ENCODE measurements at places on chromosomes 6 and 20.

GRCh38 chr6:148164645-148165044 lies 178.0 kb upstream of the SASH1 start:
- no peak for DNase-seq

DNA sequence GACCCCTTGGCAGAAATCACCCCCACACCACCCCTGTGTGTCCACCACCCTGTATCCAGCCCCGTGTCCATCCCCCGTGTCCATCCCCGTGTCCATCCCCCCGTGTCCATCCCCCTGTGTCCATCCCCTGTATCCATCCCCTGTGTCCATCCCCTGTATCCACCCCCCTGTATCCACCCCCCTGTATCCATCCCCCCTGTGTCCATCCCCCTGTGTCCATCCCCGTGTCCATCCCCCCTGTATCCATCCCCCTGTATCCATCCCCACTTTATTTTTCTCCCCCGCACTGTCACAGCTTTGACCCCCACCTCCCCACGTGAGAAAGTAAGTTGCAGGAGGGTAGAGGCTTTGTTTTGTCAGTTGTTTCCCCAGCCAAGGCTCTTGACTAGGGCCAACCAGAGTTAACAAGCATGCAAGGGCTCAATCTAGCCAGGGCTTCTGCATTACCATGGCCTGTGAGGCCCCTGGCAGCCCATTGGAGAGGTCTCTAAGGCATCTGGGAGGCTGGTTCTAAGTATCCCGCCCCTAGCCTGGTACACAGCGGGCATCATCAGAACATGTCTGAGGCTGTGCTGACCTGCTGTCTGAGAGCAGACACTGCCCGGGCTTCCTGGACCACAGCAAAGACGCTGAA lies 18.1 kb upstream of the SIRPA start:
- no peak for DNase-seq

DNA sequence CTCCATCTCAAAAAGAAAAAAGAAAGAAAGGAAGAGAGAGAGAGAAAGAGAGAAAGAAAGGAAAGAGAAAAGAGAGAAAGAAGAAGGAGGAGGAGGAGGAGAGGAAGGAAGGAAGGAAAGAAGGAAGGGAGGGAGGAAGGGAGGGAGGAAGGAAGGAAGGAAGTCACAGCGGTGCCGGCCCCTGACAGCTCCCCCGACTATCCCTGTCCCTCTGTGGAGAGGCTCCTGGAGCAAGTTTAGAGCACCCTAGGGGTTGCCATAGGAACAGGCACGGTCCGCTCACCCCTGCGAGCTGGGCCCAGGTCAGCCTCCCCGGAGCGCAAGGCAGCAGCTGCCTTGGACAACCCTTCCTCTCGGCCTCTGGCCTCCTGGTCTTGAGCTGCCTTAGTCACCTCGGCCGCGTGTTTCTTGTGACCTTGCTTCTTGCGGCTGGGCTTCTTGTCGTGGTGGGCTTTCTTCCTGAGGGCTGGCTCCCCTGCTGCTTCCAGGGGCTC lies 6.8 kb downstream of the BNIP5 start:
- DNase-seq = no peak

DNA sequence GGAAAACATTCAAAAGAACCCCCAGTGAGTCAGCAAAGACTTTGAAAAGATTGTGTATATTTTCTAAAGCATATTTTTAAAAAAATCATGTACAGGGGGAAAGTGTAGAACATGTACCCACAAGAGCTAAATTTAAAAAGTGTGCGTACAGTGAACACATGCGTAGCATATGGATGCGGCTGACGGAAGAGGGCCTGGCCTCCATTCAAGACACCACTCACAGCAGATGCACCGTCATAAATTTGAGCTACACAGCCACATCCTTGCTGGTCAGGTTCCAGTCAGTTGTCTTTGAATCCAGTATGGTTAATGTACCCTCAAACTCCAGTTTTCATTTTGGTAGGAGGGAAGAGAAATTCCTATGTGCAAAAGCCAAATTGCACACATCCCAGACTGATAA lies 54.3 kb upstream of the SPACA1 start:
- DNase-seq = no peak

DNA sequence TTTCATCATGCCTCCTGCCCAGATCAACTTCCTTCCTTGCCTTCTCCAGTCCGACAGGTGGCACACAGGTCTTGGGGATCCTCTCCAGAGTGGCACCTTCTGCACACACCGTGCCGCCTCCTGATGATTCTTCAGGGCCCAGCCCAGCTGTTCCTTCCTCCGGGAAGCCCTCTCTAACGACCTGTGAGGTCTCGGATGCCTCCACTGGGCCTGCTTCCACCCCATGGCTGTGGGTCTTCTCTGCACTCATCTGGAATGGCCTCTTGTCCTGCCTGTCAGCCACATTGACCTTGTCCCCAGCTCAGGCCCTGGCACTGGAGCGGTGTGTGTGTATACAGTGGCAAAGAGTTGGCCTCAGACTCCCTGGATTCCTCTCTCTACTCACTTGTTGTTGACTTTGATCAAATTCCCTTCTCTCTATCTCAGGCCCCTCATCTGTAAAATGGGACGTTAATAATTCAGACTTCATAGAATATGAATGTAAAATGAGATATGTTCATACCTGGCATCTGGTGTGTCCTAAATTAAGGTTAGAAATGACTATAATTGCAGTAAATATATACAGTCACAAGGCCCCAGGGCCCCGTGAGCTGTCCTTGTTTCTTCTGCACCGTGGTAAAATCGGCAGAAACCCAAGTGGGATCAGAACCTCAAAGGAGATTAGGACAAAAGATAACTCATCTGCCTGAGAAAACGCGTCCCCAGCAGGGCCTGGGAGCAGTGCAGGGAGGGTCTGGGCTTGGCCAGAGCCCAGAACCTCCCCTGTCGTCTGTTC lies 1.5 kb downstream of the FAM210B start:
- DNase-seq = no peak

DNA sequence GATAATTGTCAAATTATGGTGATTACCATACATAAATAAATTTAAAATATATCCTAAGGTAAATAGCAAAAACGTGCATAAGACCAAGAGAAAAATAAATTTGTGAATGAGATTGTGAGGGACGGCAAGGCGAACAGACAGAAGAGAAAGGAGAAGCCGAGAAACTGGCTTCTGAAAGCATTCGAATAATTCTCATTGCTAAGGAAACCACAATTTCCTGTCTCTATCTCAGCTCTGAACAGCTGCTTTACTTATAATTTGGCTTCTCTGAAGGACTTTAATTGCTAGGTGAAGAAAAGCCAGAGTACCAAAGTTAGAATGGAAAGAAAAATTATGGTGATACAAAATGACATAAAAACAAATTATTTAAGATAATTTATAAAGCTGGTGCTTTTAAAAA lies 79.0 kb upstream of the RGS17 start:
- DNase-seq = no peak

DNA sequence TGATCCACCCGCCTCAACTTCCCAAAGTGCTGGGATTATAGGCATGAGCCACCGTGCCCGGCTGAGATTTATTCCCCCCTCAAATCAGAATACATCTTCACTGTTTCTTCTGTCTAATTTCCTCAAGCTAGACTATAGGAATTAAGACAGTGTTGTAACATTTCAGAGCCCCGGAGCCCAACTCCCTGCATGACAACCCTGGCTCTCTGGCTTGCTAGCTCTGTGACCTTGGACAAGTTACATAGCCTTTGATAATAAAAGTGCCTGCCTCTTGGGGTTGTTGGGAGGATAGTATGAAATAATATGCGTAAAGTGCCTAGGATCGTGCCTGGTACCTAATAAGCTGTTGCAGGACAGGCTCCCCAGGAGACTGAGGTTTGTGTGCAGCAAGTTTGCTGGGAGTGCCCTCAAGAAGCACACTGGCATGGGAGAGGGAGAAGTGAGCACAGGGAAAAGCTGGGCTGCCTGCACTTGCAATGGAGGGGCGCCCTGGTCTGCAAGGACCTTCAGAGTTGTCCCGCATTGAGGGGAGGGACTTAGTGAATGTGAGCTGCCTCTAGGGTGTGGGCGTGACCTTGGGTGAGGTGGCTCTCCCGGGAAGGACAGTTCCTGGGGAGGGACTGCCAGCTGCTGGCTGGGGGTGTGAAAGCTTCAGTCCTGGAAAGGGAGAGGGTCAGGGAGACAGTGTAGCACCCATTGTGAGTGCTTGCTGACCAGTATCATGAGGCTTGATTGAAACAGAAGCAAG lies 43.4 kb downstream of the TAF8 start:
- DNase-seq = no peak

DNA sequence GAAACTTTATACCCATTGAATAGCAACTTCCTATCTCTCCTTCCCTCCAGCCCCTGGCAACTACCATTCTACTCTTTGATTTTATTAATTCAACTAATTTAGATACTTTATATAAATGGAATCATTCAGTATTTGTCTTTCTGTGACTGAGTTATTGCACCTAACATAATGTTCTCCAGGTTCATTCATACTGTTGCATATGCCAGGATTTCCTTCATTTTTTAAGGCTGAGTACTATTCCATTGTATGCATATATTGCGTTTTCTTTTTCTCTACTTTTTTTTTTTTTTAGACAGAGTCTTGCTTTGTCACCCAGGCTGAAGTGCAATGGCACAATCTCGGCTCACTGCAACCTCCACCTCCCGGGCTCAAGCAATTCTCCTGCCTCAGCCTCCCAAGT lies 49.5 kb upstream of the BEND6 start:
- DNase-seq = no peak

DNA sequence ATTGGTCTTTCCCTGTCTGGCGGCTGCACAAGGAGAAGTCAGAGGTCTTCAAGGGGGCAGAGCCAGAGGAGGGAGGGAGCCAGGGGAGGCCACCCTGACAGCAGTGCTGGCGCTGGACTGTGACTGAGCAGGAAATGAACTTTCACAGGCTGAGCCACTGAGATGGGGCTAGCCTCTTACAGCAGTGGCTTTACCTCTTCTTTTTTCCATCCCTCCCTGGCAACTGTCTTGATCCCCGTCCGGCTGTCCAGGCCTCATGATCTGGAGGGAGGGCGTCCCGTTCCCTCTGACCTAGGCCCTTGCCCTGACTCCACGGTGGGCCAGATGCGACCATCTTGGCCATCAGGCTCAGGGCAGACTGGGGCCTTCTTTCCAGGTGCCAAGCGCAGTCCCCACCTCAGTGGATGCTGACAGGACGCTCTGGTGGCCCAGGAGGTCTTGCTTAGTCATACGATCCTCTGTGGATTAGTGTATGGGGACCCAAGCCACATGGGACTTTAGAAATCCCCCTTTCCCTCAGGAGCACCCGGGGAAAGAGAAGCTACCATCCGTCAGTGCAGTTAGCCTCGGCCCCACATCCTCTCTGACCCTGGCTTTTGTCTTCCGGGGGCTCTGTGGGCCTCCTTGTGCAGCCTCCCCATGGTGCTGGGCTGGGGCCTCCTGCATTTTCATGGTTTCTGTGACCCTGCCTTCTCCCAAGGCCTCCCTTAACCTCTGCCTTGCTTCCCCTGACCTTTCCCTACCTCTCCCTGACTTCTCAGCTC lies 57.4 kb upstream of the CCDC167 start:
- DNase-seq = no peak

- no peak for DNase-seq
These were observed 67.8 kb downstream of the TNFRSF21 start for GRCh38 chr6:47241742-47242482.

DNA sequence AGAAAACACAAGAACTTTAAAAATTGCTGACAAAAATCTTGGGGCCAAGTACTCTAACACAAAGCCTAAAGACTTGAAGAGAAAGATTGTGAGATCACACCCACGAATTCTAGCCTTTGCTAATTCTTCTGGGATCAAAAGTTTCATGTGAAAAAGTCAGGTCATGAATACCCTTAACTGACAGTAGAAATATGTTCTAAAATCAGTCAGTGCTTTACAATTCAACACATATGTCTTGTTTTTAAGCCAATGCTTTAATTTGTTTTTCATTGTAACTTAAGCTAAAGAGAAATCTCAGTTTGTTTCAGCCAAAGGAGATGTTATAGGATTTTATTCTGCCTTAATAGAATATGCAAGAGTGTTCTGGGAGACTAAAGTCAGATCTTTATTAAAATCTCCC lies 78.2 kb upstream of the PLEKHG1 start:
- DNase-seq = no peak

DNA sequence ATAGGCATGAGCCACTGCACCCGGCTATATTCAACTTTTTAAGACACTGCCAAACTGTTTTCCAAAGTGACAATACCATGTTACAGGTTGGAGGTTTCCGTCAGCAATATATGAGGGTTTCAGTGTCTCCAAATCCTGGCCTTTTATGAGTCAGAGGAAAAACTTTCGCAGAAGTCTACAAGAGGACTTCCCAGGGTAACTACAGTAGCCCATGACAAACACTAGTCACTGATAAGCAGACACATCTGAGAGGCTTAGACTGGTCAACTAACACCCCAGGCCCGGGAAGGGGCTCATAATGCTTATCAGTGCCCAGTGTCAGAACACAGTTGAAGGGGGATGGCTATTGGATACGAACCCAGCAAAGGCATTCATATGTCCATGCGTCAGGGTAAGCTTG lies 85.4 kb downstream of the SOX4 start:
- DNase-seq = no peak

GRCh38 chr6:118354641-118355040 lies 193.5 kb upstream of the PLN start:
- no peak for DNase-seq

DNA sequence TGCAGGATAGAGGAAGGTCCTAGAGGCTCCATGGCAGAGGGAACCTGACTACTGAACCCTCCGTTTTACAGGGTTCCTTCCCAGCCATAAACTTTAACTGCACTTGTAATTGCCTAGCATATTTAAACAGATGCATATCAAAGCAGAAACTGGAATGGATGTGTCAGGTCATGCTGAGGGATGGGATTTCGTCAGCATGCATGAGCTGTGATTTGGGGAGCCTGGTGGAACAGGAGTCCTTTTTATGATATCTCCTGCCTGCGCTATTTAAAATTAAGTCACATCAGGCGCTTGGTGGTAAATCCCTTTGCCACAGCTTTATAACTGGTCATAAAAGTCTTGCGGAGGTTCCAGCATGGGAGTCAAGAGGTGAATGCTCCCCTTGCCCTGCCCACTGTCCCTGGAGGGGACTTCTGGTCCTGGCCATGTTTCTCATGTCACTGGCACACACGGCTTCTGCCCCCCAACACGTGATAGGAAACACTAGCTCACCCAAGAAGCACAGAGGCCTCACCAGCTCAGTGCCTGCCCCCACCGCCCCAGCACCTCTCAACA lies 26.0 kb upstream of the PCMTD2 start:
- no peak for DNase-seq

DNA sequence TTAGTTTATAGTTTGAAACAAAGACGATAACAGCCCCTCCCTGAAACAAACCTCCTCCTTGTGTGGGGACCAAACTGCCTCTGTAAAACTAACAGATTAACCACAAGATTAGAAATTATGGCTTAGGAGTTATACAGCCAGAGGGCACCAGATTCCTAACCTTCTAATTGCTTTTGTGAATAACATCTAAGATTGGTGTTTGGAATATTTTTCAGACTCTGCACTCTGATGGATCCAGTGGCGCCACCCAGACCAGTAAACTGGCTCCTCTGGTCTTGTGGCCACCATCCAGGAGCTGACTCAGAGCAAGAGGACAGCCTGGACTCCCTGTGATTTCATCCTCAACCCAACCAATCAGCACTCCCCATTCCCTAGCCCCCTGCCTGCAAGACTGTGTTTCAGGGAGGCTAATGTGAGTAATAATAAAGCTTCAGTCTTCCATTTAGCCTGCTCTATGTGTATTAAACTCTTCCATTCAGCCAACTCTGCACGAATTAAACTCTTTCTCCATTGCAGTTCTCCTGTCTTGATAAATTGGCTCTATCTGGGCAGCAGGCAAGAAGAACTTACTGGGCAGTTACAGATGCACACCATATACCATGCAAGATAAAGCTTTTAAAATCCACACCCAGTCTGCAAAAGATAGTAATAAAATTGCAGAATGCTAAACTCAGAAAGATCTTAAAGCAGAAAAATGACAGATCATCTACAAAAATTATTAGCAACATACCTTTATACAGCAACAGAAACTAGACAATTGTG lies 58.5 kb upstream of the SLC22A16 start:
- DNase-seq = no peak

- no peak for DNase-seq
These were observed 488.3 kb downstream of the CDKAL1 start for GRCh38 chr6:21022343-21023107.
